ENCODE measurements at places on chromosomes 3 and 15.
A peak's percentile ranks its signal among the peaks of the same experiment; 100 is the strongest.

GRCh38 chr15:77386626-77387025, 33.3 kb downstream of the PEAK1 start:
- H3K27ac ChIP-seq, result no peak overlapping the region
- H3K4me1 ChIP-seq, result peaks cover 2% of the 10 kb centered on the region
- no peaks in the 10 kb centered on the region for H3K27me3 ChIP-seq
- no peak overlapping the region for H3K4me3 ChIP-seq
- DNase-seq, result no peak

DNA sequence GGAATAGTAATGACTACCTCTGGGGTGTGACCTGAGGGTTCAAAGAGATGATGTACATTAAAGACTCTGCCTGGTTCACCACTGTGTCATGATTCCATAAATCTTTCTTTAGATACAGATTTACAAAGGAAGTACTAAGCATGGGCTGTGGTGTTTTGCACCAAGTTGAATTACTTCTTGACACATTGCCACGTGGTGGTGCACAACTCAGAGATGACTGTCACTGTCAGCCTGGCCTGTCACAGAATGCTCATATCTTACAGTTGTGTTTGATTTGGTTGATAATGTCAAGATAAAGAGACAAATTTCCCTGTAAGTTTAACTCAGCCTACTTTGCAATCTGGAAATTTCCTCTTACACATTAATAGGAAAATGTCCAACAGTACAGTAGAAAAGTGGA, 3.2 kb downstream of the CTDSPL start:
- no peaks in the 10 kb centered on the region for H3K36me3 ChIP-seq
- no peak overlapping the region for H3K27ac ChIP-seq
- H3K4me1 ChIP-seq, result peaks cover 6% of the 10 kb centered on the region
- DNase-seq, result no peak
- no peak overlapping the region for H3K4me3 ChIP-seq

DNA sequence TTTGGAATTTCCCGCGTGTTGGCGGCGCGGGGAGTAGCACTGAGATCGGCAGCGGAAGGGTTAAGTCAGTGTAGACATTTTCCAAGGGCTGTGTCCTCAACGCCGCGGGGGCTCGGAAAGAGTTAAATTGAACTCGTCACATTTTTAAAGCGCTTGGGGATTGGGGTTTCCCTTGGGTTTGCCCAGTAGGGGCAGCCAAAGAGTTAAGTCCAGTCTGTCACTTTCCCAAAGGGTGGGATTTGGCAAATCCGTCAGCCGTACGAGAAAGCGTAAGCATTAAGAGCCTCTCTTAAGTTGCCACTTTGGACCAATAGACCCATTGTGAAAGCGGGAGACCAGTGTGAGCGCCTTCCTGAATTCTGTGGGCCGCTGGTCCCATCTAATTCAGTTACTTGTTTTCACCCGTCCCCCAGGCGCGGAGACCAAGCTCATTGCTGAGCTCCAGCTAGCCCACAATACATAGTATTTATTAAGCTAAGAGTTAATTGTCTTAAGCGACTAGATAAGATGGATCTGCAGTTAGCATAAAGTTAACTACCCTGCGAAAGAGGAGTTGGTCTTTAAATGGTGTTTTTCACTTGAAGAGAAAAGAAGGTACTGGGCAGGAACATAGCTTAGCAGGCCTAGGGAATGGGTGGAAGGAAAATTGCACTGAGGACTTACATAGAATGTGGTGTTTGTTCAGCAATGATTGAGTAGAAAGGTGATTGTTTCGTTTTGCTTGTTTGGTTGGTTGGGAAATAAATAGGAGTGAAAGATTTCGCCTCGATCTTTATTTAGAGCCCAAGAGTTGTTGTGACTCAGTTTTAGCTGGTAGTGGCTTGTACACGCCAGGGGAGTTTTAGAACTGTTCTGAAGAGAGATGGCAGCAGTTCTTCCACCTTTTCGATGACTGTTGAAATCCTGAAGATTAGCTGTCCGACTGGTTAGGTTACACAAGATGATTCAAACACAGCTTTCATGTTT, 932 bp downstream of the ARL8B start:
- no peaks in the 10 kb centered on the region for H3K36me3 ChIP-seq
- no peaks in the 10 kb centered on the region for H3K27me3 ChIP-seq
- no peak for DNase-seq
- peaks cover 3% of the 10 kb centered on the region for H3K4me1 ChIP-seq
- peak overlapping the region; percentile 97 for H3K4me3 ChIP-seq
- H3K27ac ChIP-seq, result peak overlapping the region; percentile 62

DNA sequence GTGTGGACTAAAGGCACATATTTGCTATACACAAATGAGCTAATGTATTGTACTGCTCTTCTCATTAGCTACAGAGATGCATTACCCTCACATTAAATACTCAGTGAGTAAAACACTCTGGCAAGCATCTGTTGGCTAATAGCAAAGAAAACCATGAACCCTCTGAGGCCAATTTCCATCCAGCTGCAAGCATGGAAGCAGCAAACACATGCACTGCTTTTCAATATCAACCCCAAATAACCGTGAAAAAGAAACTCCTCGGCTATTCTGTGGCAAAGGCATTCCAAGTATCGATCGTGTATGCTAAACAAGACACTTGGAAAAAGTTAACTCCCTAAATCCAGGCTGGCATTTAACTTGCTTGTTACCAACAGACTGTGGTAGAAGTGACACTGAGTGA, 67.0 kb downstream of the PEAK1 start:
- no peaks in the 10 kb centered on the region for H3K27me3 ChIP-seq
- no peaks in the 10 kb centered on the region for H3K4me1 ChIP-seq
- H3K36me3 ChIP-seq, result no peaks in the 10 kb centered on the region

DNA sequence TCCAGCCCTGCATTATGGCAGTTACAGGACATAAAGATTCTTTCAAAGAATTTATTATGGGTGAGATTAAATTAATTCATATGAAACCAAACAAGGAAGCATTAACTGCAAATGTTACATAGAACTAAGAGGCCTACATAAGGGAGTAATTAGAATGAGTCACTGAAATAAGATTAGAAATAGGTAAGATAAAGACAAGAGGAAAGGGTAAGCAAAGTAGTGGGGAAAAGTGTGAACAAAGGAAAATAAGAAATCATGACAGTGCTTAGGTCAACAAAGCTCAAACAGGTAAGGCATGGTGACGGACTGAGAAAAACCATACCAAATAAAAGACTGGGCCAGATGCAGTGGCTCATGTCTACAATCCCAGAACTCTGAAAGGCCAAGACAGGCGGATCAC, 74.3 kb downstream of the SETD2 start:
- DNase-seq, result no peak
- no peak overlapping the region for H3K27ac ChIP-seq
- no peaks in the 10 kb centered on the region for H3K36me3 ChIP-seq

DNA sequence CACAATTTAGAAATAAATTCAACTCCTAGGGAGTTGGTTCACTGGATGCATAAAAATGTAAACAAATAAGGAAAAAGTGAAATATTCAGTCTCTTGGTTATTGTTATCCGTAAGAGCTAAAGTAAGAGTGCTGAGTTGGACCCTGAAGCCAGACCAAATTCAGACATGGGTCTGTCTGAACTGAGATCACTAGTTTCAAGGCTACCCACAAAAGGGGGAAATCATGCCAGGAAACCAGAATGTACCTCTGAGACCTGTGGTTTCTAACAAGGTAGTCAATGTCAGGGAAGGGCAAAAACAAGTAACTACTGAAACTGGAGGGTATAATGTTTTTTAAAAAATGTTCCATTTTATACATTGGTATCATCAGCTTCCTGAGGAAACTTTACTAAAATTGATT, 35.2 kb upstream of the GOLGA6L2 start:
- H3K36me3 ChIP-seq, result no peaks in the 10 kb centered on the region
- H3K27ac ChIP-seq, result no peak overlapping the region
- no peaks in the 10 kb centered on the region for H3K4me1 ChIP-seq
- H3K4me3 ChIP-seq, result no peak overlapping the region
- no peaks in the 10 kb centered on the region for H3K27me3 ChIP-seq

DNA sequence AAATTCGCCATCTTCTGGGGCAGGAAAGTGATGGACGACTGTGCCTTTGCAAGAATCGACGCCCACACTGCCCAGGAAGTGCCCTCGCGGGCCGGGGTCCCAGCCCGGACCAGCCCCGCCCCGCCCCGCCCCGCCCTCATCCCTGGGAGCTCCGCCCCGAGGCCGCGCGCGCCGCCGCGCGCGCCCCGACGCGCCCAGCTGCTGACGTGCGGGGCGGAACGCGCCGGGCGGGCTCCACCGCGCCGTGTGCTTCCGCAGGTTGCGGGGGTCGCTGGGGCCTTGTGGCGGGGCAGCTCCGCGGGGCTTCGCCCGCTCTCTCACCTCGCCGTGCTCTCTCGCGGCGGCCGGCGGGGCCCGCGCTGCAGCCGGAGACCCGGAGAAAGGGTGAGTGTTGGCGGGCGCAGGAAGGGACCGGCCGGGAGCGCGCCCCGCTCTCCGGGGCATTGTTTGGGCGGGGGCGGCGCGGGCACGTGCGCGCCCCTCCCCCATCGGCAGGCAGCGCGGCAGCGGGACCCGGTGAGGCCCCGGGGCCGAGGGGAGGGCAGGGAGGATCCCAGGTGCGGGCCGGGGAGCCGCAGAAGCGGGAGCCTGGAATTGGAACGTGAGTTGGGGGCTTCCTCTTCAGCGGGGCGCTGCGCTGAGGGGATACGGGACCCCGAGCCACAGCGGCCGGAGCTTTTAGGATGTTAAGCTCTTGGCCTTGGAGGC, at the start of gene YEATS2:
YEATS2 (plus strand) TSS at position 188 of the 708 bp plus-strand sequence. CDS start 17,366 bp downstream, outside the sequence.
- peak; percentile 77 for DNase-seq
- peak within 1 kb of the TSS; percentile 81 for H3K4me3 ChIP-seq
- no peaks in the 10 kb centered on the region for H3K27me3 ChIP-seq
- H3K4me1 ChIP-seq, result peaks cover 9% of the 10 kb centered on the region
- no peaks in the 10 kb centered on the region for H3K36me3 ChIP-seq
- peak within 1 kb of the TSS; percentile 97 for H3K27ac ChIP-seq

GRCh38 chr3:122014741-122015140, 7.3 kb downstream of the ILDR1 start:
- no peak overlapping the region for H3K4me3 ChIP-seq
- no peaks in the 10 kb centered on the region for H3K4me1 ChIP-seq
- no peak for DNase-seq
- no peaks in the 10 kb centered on the region for H3K27me3 ChIP-seq
- H3K27ac ChIP-seq, result no peak overlapping the region

DNA sequence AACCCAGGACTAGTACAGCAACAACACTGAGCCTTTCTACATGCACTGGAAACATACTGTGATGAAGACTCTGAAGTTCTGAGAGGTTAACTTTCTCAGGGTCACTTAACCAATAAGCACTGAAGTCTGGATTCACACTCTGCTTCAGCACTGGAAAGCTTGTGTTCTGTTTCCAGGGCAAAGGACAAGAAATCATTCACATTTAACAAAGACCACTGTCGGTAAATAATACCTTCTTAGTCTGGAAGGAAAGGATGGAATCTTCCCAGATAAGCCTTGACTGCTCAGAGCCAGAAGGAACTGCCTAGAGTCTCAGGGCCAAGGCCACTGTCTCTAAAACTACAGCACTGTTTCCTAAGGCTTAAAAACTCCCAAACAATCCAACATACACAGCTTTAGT, 4.3 kb upstream of the GLYCTK start:
- peak; percentile 28 for DNase-seq
- no peaks in the 10 kb centered on the region for H3K27me3 ChIP-seq
- no peak overlapping the region for H3K4me3 ChIP-seq
- H3K27ac ChIP-seq, result peak overlapping the region; percentile 74
- no peaks in the 10 kb centered on the region for H3K36me3 ChIP-seq
- peaks cover 15% of the 10 kb centered on the region for H3K4me1 ChIP-seq

- peak overlapping the region; percentile 93 for H3K27ac ChIP-seq
- H3K4me1 ChIP-seq, result peaks cover 20% of the 10 kb centered on the region
- H3K27me3 ChIP-seq, result no peaks in the 10 kb centered on the region
- H3K36me3 ChIP-seq, result no peaks in the 10 kb centered on the region
- no peak for DNase-seq
- peak overlapping the region; percentile 81 for H3K4me3 ChIP-seq
Measured at GRCh38 chr3:184336547-184337398, 627 bp upstream of the FAM131A start.

GRCh38 chr3:12138044-12138443, 20.7 kb downstream of the TIMP4 start:
- no peak overlapping the region for H3K4me3 ChIP-seq
- no peaks in the 10 kb centered on the region for H3K27me3 ChIP-seq
- no peak overlapping the region for H3K27ac ChIP-seq
- H3K4me1 ChIP-seq, result peaks cover 4% of the 10 kb centered on the region
- no peaks in the 10 kb centered on the region for H3K36me3 ChIP-seq
- no peak for DNase-seq

DNA sequence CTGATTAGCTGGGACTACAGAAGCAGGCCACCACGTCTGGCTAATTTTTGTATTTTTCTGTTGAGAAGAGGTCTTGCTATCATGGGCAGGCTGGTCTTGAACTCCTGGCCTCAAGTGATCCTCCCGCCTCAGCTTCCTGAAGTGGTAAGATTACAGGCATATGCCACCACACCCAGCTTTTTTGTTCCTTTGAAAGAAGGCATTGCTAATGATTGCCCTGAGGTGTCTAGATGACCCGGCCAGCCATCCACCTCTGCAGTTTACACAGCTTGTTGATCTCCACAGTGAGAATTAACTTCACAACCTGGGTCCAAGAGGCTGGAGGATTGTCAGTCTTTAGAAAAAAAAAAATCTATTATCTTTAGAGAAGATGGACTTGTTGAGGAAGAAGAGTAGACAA, 58.7 kb downstream of the SMAD3 start:
- peaks cover 54% of the 10 kb centered on the region for H3K4me1 ChIP-seq
- no peak overlapping the region for H3K4me3 ChIP-seq
- peak overlapping the region; percentile 84 for H3K27ac ChIP-seq
- no peak for DNase-seq
- H3K27me3 ChIP-seq, result no peaks in the 10 kb centered on the region
- H3K36me3 ChIP-seq, result no peaks in the 10 kb centered on the region

GRCh38 chr3:94028093-94028837, at the start of gene STX19:
Gene STX19 (minus strand): TSS chr3:94028597. CDS start chr3:94015269, 13,328 bp downstream.
- H3K27ac ChIP-seq, result no peak within 1 kb of the TSS
- H3K27me3 ChIP-seq, result no peaks in the 10 kb centered on the region
- H3K4me1 ChIP-seq, result no peaks in the 10 kb centered on the region

- H3K27me3 ChIP-seq, result no peaks in the 10 kb centered on the region
- H3K27ac ChIP-seq, result no peak overlapping the region
- peaks cover 12% of the 10 kb centered on the region for H3K4me1 ChIP-seq
- no peaks in the 10 kb centered on the region for H3K36me3 ChIP-seq
- no peak overlapping the region for H3K4me3 ChIP-seq
Measured at GRCh38 chr15:63238796-63239195, 38.6 kb upstream of the APH1B start.

- no peaks in the 10 kb centered on the region for H3K36me3 ChIP-seq
- DNase-seq, result no peak
- H3K27me3 ChIP-seq, result no peaks in the 10 kb centered on the region
- no peak overlapping the region for H3K4me3 ChIP-seq
- no peak overlapping the region for H3K27ac ChIP-seq
Measured at GRCh38 chr3:71759401-71759800, 5.7 kb downstream of the GPR27 start.

GRCh38 chr3:30548600-30548999, 57.8 kb upstream of the TGFBR2 start:
- no peak for DNase-seq
- no peaks in the 10 kb centered on the region for H3K4me1 ChIP-seq
- no peak overlapping the region for H3K27ac ChIP-seq
- H3K4me3 ChIP-seq, result no peak overlapping the region
- H3K27me3 ChIP-seq, result no peaks in the 10 kb centered on the region
- H3K36me3 ChIP-seq, result no peaks in the 10 kb centered on the region

Measured in ovary (tissue), 10 donors.